ENCODE measurements at places on chromosomes 2 and 18. TPM values are rescaled to one million over a fixed set of nuclear protein-coding genes. Genes with fewer than 3 reads are reported as not detected.

GRCh38 chr18:78901923-78902794 is 77.5 kb upstream of the SALL3 start:
- no peak for DNase-seq

NETO1 gene
- 0.64 TPM for polyA plus RNA-seq

BMP10 gene
- polyA plus RNA-seq: not detected

DNA sequence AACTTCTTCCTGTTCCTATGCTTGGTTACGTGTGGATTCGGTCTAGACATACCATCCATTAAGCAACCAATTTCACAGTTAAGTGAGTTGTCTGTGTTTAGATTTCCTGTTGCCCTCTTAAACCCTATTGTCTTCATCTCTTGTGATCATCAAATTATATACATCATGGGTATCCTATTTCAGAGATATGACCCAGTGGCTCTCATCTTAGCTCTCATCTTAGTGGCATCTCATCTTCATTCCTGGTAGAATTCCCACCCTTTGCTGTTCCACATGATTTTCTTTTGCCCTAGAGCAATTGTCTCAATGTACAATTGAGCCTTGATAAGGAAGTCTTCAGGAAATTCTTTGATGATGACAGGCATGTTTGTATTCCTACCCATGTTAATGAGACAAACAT is 29.4 kb upstream of the FN1 start:
- no peak for DNase-seq

All from muscle of back (tissue), 13 donors.